ENCODE measurements at places on chromosomes 7 and 10.

GRCh38 chr10:113285305-113285704 is 267.5 kb upstream of the HABP2 start:
- DNase-seq = no peak

DNA sequence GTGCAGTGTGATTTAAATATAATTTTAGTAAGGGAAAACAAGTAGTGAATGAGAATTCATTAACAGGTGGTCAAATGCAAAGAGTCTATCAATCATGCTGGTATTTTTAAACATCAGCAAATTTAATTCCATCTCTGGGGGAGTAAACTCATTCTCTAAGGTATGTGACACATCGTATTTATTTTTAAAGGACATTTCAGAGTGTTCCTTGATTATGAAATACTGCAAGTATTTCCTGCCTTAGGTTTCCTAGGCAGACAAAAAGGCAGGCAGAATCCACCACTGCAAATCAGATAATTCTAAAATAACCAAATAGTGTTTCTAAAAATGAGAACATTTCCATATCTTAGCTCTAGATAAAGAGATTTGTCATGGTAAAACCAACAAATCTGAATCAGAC is 193.8 kb downstream of the LRRTM3 start:
- no peak for DNase-seq

DNA sequence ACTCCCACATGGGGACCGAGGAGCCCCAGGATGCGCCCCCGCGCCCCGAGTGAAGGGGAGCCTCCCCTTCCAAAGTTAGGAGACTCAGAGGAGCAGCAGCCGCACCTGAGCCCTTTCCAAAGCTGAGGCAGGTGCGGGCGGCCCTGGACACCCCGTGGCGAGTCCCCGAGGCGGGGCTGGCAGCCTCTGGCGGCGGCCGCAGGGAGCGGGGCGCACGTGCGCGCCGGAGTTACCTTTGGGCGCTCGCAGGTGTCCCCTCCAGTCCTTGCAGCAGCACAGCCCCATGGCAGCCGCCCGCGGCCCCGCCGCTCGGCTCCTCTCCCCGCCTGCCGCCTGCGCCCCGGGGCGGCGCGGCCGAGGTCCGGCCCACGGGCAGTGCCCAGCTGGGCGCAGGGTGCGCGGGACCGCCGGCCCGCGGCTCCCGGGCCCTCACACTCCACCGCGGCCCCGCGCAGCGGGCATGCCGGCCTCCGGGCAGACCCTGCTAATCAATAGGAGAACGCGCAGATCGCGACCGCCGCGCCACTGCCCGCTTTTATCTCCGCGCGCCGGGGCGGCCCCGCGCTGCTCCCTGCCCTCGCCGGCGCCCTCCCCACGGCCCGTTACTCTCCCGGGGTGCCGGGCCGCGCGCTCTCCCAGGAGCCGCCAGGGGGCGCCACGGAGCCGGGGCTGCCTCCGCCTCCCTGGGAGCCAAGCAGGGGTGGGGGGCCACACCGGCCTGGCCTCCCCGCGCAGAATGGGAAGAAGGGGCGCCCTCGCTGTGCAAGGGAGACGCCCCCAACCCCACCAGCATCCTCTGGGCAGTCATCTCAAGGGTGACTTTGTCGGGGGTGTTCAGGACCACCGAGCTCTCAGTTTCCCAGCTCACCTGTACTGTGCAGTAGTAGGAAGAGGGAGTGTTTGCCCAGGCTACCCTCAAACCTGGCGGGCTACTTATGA is 80.8 kb downstream of the ARHGAP22 start:
- no peak for DNase-seq

GRCh38 chr10:4651404-4652037 is 174.5 kb upstream of the AKR1E2 start:
- no peak for DNase-seq

DNA sequence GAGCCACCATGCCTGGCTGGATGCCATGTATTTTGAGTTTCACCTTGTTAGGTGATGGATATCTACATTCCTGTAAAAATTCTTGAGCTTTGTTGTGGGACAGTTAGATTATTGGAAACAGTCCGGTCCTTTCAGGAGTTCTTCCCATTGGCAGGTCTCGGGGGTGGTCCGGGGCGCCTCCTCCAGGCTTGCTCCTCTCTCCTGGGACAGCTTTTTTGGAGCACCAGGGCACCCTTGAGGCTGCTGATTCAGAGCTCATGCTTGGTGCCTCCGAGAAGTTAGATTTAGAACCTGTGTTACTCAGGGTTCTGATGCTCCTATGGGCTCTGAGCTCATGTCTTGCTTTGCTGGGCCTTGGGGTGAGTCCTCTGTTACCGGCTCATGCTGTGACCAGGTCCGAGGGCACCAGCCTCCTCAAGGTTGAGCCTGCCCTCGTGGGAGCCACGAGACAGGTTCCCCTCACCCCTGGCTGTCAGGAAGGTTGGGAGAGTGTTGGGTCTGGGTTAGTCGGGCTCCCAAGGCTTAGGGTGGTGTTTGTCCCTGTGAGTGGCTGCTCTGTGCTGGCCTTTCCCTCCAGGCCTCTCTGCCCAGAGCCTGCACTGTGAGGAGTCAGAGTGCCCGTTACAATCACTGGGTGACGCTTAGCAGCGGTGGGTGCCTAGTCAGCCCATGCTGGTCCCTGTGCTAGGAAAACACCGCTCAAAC is 6.0 kb downstream of the SPRN start:
- no peak for DNase-seq

DNA sequence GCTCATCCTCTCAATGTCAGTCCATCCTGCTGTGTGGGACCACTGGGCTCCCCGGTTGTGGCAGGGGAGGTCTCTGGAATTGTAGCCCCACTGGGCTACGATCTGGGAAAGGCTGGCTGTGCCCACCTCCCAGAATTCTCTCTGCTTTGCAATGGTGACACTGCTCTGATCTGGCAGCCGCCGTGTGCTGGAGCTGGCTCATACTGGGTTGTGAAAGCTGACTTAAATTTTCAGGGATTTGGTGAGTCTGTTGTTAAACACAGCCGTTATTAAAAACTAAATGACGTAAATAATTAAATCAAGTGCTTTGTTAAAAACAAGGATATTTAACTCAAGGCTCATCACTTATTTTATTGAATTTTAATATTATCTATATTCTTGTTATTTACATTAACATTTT is 160.0 kb downstream of the TAX1BP1 start:
- no peak for DNase-seq
